Fibroblast of mammary gland (primary cell): ENCODE measurements at places on chromosomes 2 and 18.

GRCh38 chr18:60560071-60560470 lies 187.5 kb upstream of the MC4R start:
- no peak for DNase-seq

DNA sequence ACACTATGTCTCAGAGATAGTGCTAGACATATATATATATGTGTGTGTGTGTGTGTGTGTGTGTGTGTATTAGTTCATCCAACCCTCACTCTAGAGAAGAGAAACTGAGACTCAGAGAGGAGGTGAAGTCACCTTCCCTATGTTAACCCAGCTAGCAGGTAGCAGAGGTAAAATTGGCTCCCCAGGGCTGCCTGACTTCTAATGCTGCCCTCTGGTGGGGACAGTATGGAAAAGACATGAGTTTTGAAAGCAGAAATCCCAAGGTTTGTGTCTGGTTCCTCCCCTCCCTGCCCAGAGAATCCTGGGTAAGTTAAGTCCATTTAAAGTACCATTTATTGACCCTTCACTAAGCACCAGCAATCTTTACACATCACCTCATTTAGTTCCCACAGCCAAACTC lies 137.7 kb downstream of the THNSL2 start:
- DNase-seq, result peak; percentile 3

DNA sequence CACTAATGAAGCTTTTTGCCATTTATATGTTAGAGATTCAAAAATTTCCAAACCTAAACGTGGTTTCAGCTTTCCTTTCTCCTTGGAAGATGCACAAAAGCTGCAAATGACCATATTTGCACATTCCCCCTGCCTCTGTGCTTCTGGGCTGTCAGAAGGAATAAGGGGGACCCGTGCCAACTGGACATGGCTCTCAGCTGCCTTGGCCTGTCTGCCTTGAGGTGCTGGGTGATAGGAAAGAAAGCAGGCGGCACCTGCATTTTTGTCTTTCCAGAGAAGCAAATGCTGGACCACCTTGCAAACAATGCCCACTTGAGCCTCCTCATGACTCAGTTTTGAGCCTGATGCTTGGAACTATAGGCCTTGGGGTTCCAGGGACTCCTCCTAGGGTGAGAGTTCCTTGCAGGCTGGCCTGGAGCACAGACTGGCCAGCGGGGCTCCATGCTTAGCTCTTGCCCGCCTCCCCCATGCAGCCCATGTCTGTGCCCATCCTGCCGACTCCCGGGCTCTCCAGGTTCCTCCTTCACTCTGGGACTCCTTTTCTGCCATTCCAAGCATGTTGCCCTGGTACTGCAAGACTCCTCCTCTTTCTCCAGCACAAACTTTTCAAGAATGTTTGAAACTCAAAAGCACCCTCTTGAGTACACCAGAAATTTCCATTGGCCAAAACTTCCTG lies 109.0 kb upstream of the EPAS1 start:
- DNase-seq, result no peak

- no peak for DNase-seq
Measured at GRCh38 chr2:86758405-86758804, 32.3 kb downstream of the CD8A start.

DNA sequence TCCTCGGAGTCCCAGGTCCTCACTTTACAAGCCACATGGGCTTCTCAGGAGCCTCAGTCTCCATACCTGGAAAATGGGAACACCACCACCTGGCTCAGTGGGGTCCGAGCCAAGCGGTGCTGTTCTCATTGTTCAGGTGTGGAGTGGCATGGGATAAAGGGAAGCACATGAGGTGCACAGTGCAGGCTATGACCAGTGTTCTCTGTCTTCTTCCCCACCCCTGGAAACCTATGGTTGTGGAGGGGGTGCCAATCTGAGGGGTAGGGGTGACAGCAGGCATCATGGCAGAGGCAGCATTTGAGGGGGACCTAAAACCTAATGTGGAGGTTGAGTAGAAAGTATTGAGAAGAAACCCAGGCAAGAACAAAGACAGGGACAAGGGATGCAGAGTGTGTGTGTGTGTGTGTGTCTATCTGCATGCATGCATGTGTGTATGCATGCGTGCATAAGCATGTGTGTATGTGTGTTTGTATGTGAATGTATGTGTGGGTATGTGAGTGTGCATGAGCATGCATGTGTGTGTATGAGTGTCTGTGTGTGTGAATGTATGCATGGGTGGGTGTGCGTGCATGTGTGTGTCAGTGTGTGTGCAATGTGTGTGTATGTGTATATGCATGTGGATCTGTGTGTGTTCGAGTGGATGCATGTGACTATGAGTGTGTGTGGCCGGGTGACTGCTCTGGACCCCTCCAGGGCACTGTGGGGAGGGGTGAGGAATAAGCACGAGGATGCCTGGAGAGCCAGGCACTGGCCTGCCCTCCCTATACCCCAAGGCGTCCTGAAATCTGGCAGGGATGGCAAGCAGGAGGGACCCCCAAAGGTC lies 4.0 kb downstream of the KIF1A start:
- DNase-seq, result no peak

DNA sequence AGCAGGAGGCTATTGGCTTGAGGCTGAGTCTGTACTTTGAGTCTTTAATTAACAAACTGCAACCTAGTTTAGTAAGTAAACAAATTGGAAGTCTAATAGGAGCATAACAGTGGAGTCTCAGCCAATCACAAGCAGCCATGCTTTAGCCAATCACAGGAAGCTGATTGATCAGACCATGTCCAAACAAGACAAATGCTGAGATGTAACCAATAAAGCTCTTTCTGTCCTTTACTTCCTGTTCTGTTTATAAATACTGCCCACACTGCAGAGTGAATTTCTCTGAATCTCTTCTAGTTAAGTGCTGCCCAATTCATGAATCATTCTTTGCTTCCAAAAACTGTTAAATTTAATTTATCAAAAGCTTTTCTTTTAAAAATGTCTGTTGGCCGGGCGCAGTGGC lies 146.6 kb upstream of the DLX2 start:
- peak; percentile 64 for DNase-seq
